ENCODE measurements at places on chromosomes 3 and 15. TPM values are rescaled to one million over a fixed set of nuclear protein-coding genes. Genes with fewer than 3 reads are reported as not detected.

- H3K27me3 ChIP-seq, result no peaks in the 10 kb centered on the region
- no peak overlapping the region for H3K4me3 ChIP-seq
- no peak overlapping the region for H3K27ac ChIP-seq
- H3K4me1 ChIP-seq, result no peaks in the 10 kb centered on the region
Observed at GRCh38 chr3:5553203-5553602, 365.7 kb downstream of the EDEM1 start.

DNA sequence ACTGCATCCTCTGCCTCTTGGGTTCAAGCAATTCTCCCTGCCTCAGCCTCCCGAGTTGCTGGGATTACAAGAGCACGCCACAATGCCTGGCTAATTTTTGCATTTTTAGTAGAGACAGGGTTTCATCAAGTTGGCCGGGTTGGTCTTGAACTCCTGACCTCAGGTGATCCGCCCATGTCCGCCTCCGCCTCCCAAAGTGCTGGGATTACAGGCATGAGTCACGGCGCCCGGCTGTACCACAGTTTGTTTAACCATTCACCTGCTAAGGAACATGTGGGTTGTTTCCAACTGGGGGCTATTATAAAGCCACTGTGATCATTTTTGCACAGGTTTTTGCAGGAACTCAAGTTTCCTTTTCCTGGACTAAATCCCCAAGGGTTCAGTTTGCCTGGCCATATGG is 123.2 kb upstream of the RAP2B start:
- no peak overlapping the region for H3K27ac ChIP-seq
- no peaks in the 10 kb centered on the region for H3K27me3 ChIP-seq
- H3K36me3 ChIP-seq, result no peaks in the 10 kb centered on the region
- H3K4me1 ChIP-seq, result no peaks in the 10 kb centered on the region

- H3K36me3 ChIP-seq, result no peaks in the 10 kb centered on the region
- peaks cover 36% of the 10 kb centered on the region for H3K27me3 ChIP-seq
- H3K4me3 ChIP-seq, result no peak overlapping the region
- no peak overlapping the region for H3K27ac ChIP-seq
- H3K4me1 ChIP-seq, result no peaks in the 10 kb centered on the region
Observed at GRCh38 chr3:142945023-142945422, 18.5 kb downstream of the PAQR9 start.

Gene LSAMP
- 1.5 TPM for total RNA-seq

GRCh38 chr3:180594631-180595558 is 7.1 kb upstream of the TTC14 start:
- no peak for DNase-seq

- DNase-seq, result no peak
- no peaks in the 10 kb centered on the region for H3K4me1 ChIP-seq
- no peak overlapping the region for H3K27ac ChIP-seq
- no peak overlapping the region for H3K4me3 ChIP-seq
- peaks cover 18% of the 10 kb centered on the region for H3K36me3 ChIP-seq
Observed at GRCh38 chr15:84611631-84612030, 10.8 kb downstream of the ZSCAN2 start.

- no peak overlapping the region for H3K4me3 ChIP-seq
- no peaks in the 10 kb centered on the region for H3K36me3 ChIP-seq
- peaks cover 58% of the 10 kb centered on the region for H3K27me3 ChIP-seq
- DNase-seq, result peak; percentile 24
Observed at GRCh38 chr3:58588030-58588614, 10.9 kb upstream of the FAM107A start.

GRCh38 chr3:174716956-174717505 is 142.1 kb upstream of the NAALADL2 start:
- no peaks in the 10 kb centered on the region for H3K36me3 ChIP-seq
- no peak overlapping the region for H3K27ac ChIP-seq
- no peaks in the 10 kb centered on the region for H3K27me3 ChIP-seq
- DNase-seq, result no peak

- no peaks in the 10 kb centered on the region for H3K4me1 ChIP-seq
- H3K4me3 ChIP-seq, result no peak overlapping the region
- H3K36me3 ChIP-seq, result no peaks in the 10 kb centered on the region
- no peak for DNase-seq
Observed at GRCh38 chr3:110400315-110400714, 671.3 kb upstream of the NECTIN3 start.

DNA sequence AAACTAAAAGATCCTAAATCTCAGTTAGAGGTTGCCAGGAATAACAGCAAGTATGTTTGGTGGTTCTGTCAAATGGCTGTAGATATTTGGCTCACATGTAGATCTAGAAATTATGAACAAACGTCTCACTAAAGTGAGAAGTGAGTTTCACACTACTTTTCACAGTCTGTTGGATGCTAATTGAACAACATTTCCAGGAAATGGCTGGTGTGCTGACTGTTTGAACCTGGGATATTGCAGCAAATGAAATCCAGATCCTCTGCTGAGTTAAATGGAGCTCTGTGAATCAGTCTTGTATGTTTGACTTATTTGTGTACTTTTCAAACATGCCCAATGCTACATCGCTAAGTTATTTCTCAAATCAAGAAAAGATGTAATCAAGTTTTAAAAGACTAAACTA is 21.3 kb upstream of the RSL24D1 start:
- no peaks in the 10 kb centered on the region for H3K36me3 ChIP-seq
- H3K27ac ChIP-seq, result no peak overlapping the region
- peaks cover 10% of the 10 kb centered on the region for H3K4me1 ChIP-seq
- no peaks in the 10 kb centered on the region for H3K27me3 ChIP-seq
- no peak overlapping the region for H3K4me3 ChIP-seq
- no peak for DNase-seq

Gene SPATA12
- 0.05 TPM for total RNA-seq

GRCh38 chr3:188152660-188153436 is 1.1 kb upstream of the LPP start:
- no peaks in the 10 kb centered on the region for H3K27me3 ChIP-seq
- peak overlapping the region; percentile 81 for H3K27ac ChIP-seq
- H3K4me1 ChIP-seq, result peaks cover 51% of the 10 kb centered on the region
- H3K36me3 ChIP-seq, result no peaks in the 10 kb centered on the region
- DNase-seq, result no peak

Gene GOLGA8Q
- 0.42 TPM for total RNA-seq

DNA sequence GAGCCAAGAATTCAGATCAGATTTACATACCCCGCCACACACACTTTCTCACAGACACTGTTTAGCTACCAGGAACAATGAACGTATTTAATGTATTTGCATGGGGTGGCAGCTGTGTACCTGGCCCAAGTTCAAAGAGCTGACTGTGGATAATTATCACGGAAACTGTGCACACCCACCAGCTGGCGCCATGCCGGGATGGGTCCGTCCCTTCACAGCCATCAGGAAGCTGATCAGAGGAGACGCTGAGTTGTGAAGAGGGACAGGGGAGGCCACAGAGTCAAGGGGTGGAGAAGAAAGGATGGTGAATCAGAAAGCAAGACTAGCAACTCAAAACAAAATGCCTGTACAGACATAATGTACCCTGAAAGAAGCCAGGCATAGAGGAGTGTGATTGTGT is 13.1 kb upstream of the PLA2G4D start:
- no peaks in the 10 kb centered on the region for H3K27me3 ChIP-seq
- H3K4me3 ChIP-seq, result no peak overlapping the region
- H3K36me3 ChIP-seq, result no peaks in the 10 kb centered on the region
- no peak for DNase-seq
- peaks cover 59% of the 10 kb centered on the region for H3K4me1 ChIP-seq

DNA sequence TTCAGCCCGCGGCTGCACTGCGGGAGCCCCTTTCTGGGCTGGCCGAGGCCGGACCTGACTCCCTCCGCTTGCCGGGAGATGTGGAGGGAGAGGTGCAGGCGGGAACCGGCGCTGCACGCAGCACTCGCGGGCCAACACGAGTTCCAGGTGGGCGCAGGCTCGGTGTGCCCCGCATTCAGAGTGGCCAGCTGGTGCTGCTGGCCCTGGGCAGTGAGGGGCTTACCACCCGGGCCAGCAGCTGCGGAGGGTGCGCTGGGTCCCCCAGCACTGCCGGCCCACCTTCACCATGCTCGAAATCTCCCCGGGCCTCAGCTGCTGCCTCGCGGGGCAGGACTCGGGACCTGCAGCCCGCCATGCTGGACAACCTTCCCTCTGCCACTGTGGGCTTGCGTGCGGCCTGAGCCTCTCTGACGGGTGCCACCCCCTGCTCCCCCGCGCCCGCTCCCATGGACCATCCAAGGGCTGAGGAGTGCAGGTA is 733.5 kb upstream of the CCDC54 start:
- no peaks in the 10 kb centered on the region for H3K27me3 ChIP-seq
- no peak overlapping the region for H3K4me3 ChIP-seq
- H3K36me3 ChIP-seq, result no peaks in the 10 kb centered on the region
- no peak for DNase-seq

Gene FEZF2
- total RNA-seq, result 2.9 TPM

DNA sequence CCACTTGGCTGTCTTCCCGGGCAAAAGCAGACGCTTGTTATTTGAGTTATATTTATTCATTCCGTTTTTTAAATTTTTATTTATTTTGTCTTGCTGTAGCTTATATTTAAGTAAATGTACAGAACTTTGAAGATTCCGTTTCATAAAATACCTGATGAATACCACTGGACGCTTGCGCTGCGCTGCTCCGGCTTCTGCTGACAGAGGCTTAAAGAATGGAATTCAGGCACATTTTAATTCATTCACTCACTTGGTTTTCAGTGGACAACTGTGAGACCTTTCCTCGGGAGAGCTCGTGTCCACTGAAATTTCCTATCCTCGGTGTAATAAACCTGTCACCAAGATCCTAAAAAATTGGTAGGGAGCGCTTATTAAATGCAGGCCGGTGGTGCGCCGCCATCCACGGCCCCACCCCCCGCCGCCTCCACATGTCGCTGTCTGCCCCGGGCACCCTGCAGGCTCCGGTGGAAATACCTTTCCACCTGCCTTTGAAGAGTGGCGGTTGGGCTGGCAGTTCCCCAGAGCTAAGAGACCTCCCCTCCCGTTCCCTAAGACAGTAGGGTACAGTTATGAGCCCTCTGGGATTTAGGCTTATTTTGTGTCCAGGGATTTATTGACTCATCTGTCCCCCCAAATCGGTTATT is 62.5 kb upstream of the UBE2E1 start:
- H3K27me3 ChIP-seq, result no peaks in the 10 kb centered on the region
- no peak overlapping the region for H3K4me3 ChIP-seq
- DNase-seq, result no peak
- H3K36me3 ChIP-seq, result no peaks in the 10 kb centered on the region
- H3K27ac ChIP-seq, result no peak overlapping the region

- H3K4me1 ChIP-seq, result no peaks in the 10 kb centered on the region
- H3K36me3 ChIP-seq, result no peaks in the 10 kb centered on the region
- H3K27me3 ChIP-seq, result no peaks in the 10 kb centered on the region
- DNase-seq, result no peak
Observed at GRCh38 chr3:9102240-9102981, 139.1 kb upstream of the RAD18 start.

DNA sequence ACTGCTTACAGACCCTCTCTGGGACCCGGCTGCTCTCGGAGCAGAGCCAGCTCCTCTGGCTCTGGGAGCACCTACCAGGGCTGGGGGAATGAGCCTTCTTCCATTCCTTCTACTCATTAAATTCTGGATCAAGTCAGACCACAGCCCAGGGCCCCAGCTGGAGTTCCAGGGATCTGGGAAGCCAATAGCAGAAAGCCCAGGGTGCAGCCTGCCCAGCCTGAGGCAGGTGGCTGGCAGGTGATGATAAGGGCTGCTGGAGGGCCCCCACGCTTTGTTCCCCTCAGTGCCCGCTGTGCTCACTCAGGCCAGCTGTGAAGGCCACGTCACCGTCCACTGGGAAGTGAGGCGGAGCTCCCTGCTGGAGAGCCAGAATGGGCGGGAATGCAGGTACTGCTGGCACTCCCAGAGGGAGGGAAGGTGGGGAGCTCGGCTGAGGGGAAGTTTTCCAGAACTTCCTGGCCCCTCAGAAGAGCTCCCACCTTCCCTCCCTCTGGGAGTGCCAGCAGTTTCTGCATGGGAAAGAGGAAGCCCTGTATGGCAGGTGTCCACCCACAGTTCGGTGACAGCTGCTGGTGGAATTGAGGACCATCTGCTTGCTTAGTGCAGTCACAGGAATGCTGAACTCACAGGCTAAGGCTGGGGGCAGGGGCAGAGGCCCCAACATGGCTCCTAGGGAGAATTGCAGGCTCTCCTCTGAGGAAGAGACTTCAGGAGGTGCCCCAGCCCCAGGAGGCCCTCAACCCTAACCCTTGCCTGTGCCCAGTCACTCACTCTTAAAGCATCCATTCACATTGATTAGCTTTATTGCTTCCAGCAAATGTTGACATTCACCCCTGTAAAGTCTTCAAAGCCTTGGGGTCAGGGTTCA is 12.6 kb upstream of the RTP3 start:
- H3K4me1 ChIP-seq, result peaks cover 14% of the 10 kb centered on the region
- no peaks in the 10 kb centered on the region for H3K27me3 ChIP-seq
- H3K4me3 ChIP-seq, result no peak overlapping the region
- H3K36me3 ChIP-seq, result no peaks in the 10 kb centered on the region

DNA sequence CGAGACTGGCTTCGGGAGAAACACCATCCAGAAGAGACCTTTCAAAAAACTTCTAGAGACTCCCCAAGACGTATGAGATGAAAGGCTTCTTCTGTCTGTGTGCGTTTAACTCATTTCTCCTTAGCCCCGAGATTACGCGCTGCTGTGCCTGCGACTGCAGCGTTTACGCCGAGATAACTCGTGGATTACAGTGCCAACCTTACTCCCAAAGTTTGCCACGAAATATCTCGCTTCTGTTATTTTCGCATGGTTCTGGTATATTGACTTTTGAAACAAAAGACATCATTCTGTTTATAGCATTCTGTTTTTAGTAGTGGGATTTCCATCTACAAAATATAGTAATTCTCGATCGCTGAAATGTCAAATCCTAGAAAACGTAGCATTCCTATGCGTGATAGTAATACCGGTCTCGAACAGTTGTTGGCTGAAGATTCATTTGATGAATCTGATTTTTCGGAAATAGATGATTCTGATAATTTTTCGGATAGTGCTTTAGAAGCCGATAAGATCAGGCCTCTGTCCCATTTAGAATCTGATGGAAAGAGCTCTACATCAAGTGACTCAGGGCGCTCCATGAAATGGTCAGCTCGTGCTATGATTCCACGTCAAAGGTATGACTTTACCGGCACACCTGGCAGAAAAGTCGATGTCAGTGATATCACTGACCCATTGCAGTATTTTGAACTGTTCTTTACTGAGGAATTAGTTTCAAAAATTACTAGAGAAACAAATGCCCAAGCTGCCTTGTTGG is 467 bp downstream of the PGBD4 start:
- H3K27me3 ChIP-seq, result no peaks in the 10 kb centered on the region
- H3K4me3 ChIP-seq, result peak overlapping the region; percentile 82
- H3K4me1 ChIP-seq, result peaks cover 6% of the 10 kb centered on the region

Gene LARP6
- 6.3 TPM for total RNA-seq

- DNase-seq, result no peak
- no peak overlapping the region for H3K4me3 ChIP-seq
- peaks cover 32% of the 10 kb centered on the region for H3K36me3 ChIP-seq
- no peaks in the 10 kb centered on the region for H3K27me3 ChIP-seq
Observed at GRCh38 chr3:9976721-9977709, 9.6 kb downstream of the EMC3 start.

DNA sequence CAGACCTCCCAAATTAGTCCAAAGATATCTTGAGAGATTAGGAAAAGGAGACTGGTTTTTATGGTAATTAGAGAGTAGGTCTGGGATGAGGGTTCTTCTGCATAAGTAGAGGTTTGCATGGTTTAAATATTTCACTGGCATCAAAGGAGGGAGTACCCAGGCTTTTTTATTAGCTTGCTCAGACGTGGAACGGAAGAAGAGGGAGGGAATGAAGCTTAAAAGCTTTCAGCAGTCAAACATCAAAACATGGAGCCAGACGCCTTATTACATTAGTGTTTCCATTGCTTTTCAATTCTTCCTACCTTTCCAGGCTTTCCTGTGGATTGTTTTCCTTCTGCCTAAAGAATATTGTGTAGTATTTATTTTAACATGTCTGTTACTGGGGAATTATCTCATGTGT is 342.1 kb upstream of the SOX2 start:
- no peaks in the 10 kb centered on the region for H3K27me3 ChIP-seq
- H3K36me3 ChIP-seq, result no peaks in the 10 kb centered on the region
- H3K4me3 ChIP-seq, result no peak overlapping the region
- DNase-seq, result no peak

Data from thymus (tissue), 14 donors.